SW 1271 (cell line): ENCODE measurements at places on chromosomes 2 and 18.

DNA sequence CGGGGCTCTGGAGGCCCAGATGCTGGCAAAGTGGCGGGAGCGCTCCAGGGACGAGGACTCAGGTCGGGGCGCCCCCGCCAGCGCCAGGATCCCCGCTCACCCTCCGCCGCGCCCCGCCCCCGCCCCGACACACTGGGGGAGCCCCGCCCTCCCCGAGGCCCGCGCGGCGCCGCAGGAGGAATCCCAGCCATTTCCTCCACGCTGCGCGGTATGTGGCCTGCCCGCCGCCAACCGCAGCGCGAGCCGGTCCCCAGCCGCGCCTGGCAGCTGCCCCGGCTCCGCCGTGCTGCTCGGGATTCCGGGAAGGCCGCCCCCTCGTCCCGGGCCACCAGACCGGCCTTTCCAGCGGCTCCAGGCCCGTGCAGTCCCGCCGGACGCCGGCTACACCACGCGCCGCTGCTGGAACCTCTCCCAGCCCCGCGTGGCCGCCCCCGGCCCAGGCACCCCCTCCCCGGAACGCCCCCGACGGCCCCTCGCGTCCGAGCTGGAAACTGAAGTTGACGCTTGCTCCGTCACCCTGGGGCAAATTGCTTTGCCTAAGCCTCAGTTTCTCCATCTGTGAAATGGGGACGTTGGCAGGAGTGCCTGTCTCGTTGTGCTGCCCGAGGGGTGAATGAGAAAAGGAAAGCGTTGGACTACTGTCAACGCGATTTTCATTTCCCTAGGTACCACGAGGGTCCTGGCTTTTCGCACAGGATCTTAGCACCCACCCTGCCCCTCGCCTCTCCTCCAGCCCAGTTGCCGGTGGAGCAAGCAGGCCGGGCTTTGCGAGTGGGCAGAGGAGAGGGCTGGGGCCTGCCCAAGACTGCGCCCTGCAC lies 53.6 kb downstream of the PKDCC start:
- DNase-seq: no peak

GRCh38 chr2:162125138-162125537 lies 26.9 kb downstream of the GCG start:
- no peak for DNase-seq

DNA sequence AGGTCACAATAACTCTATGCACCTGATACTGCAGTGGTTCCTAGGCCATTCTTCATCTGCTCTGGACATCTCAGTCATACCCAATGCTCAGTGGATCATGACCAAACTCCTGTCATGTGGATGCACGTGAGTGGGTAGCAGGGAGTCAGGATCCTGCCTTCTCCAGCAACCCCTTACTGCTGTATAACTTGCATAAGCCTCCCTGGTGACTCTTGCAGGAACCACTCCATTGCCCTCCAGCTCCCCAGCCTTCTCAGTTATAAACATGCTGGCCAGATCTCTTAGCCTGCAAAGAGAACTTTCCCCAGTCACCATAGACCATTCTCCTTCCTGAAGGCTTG lies 98.6 kb upstream of the ZNF397 start:
- no peak for DNase-seq

GRCh38 chr2:196166876-196167275 lies 4.5 kb downstream of the STK17B start:
- DNase-seq: no peak

- DNase-seq: no peak
Measured at GRCh38 chr2:61326423-61326822, 144.5 kb downstream of the USP34 start.

GRCh38 chr2:128535953-128536352 lies 217.3 kb upstream of the HS6ST1 start:
- no peak for DNase-seq

DNA sequence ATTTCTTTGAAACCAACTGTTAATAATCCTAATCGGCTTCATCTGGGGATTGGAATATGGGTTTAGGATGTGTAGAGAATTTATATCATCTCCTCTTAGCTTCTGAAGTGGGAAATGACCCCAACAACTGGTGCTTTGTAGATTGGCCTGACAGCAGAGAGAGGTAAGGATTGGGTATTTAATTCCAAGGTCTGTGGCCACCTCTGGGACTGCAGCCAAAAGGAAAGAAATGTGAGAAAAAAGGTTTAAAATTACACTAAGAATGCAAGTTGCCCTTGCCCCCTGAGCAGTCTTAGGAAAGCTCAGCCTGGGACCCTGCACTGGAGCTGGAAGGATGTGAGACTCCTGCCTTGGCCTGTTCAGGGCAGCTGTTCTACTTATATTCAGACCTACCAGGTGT lies 157.1 kb downstream of the FTCDNL1 start:
- DNase-seq: no peak

- no peak for DNase-seq
Measured at GRCh38 chr2:70785137-70785911, 5.1 kb downstream of the FIGLA start.

GRCh38 chr18:8854550-8854949 lies 149.2 kb downstream of the MTCL1 start:
- DNase-seq: no peak
